ENCODE measurements at places on chromosomes 1 and 21.
A peak's percentile ranks its signal among the peaks of the same experiment; 100 is the strongest.

DNA sequence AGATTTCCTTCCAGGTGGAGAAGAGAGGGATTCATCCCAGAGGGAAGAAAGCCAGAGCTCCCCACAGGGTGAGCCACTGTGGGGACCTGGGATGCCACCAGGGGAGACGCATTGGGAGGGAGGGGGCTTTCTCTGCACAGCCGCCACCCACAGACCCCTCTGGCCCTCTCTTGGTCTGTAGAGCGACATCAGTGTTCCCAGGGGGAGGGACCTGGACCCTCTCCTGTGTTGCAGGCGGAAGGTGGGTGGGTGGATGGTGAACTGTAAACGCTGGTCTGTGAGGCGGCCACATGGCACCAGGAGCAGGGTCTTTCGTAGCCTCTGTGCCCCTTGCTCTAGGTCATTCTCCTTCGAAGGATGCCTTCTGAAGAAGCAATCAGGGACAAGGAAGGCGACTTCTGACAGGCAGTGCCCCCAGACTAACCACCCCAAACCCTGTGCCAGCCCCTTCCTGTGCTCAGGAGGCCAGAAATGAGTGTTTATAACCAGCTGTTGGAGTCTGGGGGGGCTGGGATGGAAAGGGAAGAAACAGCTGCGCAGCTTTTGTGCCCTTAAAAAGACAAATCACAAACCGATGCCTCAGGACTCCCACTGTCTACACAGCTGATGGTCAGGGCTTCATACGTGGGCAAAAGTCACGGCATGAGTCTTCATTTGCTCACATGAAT, 121.4 kb upstream of the ZBTB40 start:
- DNase-seq = no peak

GRCh38 chr1:225866981-225867380, 15.2 kb downstream of the TMEM63A start:
- no peak for DNase-seq

DNA sequence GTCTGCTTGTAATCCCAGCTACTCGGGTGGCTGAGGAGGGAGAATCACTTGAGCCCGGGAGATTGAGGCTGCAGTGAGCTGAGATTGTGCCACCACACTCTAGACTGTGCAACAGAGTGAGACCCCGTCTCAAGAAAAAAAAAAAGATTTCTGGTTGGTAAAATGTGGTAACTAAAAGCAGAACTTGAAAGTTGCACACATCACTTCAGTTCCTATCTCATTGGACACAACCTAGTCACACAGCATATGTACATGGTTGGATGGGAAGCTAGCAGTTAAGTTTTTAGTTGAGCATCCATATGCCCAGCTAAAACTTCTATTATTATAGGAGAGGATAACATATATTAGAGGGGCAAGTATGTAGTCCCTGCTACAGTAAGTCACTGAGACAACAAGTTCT, 22.1 kb downstream of the BCAS2 start:
- no peak for DNase-seq

GRCh38 chr1:247824023-247824422, at the start of gene OR14A16:
Gene OR14A16, minus strand, starts transcription at chr1:247824119. Its CDS starts 8,390 bp downstream, at chr1:247815729.
- no peak for DNase-seq

DNA sequence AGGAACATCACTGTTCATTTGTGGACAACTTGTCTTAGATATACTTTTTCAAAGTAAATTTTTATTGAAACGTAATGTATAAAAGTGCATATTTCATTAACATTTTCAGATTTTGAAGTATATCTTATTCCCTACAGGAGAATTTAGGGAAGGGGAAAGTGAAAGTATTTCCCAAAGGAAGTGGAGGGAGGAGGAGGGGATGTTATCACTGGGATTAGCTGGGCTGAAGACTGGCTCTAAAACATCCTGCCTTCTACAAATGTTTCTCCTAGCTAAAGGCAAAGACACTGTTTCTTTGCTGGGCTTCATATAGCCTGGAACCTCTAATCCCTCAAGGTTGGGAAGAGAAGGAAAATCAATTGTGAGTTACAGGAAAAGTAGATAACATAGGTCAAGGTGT, 7.1 kb upstream of the ZNF697 start:
- no peak for DNase-seq

DNA sequence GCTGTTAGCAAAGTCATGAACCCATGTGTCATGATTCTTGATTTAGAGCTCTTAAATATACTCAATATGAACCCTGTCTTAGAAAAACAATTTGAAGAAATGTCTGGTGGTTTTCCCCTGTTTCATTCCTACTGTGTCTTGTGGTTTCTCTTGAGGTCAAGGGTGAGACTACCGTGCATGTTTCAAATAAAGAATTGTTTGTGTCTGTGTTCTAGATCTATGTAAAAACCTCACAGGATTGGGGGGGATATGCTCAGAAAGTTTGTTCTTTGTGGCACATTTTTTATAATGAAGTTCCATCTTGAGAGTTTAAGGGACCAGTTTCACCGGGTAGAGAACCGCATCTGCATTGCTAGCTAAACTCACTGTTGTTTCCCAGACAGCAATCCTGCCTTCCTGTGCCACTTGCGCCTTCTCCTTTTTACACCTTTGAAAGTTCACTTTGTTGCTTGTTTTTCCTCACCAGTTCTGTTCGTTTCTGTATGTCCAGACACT, 30.9 kb upstream of the CACYBP start:
- no peak for DNase-seq

DNA sequence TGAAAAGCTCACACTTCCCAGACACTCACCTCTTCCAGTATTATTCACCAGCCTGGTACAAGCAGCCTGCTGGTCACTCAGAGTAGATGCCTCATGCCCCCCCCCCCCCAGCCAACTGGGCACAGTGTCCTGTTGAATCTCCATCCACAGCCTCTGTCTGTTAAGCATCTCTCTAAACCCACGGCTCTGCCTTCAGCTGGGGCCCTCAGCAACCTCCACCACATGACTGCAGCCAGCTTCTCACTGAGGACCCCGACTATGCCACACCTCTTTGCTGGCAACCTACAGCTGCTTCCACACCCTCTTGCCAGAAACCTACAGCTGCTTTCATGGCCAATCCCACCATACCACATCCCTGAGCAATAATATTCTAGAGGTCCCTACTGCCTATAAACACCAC, 113.1 kb downstream of the RHOU start:
- DNase-seq = no peak

- DNase-seq = no peak
These were observed 65.7 kb downstream of the SDC3 start for GRCh38 chr1:30842697-30843354.

DNA sequence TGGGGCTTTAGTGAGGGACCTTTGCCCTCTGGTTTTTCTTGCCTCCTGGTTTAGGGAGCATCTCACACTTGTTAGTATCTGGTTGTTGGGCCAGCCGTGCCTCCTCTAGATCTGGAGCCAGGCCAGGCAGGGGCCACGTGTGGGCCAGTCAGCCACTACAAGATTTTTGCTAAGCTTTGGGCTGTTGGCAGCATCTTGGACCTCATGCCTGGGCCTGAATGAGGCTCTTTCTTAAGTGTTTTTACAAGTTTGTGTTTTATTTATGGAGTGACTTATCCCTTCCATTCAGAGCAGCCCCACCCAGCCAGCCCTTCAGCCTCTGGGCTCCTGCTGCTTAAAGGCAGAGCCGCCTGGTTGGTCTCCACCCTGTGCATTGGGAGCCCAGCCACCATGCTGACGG, 1.6 kb upstream of the SH3BGRL3 start:
- DNase-seq = peak; percentile 75

DNA sequence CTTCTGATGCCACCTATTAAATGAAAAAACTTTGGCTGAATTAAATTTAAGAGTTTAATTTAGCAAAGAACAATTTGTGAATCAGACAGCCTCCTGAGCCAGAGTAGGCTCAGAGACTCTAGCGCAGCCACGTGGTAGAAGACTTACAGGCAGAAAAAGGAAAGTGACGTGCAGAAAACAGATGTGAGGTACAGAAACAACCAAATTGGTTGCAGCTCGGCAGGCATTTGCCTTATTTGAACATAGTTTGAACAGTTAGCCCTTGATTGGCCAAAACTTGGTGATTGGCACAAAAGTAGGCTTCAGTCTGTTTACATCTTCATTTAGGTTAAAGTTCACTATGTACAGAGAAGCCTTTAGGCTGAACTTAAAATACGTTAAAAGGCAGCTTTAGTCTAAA, 22.9 kb downstream of the TCP10L start:
- peak; percentile 51 for DNase-seq

DNA sequence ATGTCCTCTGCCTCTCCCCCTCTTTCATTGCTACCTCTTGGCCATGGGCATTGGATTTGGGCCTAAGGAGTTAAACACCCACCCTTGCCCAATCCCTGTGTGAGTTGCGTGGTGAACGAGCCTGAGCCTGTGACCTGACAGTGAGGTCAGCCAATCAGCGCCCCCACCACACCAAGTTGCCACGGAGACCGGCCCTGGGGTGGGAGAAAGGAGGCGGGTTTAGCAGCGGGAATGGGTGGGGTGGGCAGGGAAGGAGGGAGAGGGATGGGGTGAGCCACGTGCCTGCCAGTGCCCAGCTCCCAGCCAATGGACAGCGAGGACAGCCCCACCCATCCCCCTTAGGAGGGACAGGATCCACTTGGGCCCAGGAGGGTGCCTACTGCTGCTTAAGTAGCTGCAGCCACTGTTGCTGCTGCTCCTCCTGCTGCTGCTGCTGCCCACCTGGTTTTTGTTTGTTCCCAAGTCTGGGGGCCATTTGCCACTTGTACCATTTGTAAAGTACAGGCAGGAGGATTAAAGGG, 9.5 kb downstream of the ZBTB7B start:
- peak; percentile 92 for DNase-seq

GRCh38 chr1:869499-870244, 54.1 kb upstream of the SAMD11 start:
- DNase-seq = peak; percentile 71

DNA sequence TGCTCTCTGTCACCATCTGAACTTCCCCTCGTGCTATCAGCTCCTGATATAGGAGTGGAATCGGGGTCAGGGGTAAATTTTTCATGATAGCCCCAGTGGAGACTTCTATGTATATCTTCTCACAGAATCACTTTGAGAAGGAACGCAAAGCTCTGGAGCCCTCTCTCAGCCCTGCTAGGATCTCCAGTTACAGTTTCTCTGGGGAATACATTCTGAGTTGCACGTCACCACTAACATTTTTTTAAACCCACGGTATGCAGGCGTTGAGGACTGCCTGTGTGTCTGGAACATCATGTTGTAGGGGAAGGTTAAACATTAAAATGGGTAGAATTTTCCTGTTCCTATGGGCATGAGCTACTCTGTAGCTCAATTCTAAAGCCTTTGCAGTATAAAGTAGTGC, 116.4 kb upstream of the FAM78B start:
- no peak for DNase-seq

GRCh38 chr1:40796939-40797667, 13.5 kb downstream of the KCNQ4 start:
- no peak for DNase-seq

DNA sequence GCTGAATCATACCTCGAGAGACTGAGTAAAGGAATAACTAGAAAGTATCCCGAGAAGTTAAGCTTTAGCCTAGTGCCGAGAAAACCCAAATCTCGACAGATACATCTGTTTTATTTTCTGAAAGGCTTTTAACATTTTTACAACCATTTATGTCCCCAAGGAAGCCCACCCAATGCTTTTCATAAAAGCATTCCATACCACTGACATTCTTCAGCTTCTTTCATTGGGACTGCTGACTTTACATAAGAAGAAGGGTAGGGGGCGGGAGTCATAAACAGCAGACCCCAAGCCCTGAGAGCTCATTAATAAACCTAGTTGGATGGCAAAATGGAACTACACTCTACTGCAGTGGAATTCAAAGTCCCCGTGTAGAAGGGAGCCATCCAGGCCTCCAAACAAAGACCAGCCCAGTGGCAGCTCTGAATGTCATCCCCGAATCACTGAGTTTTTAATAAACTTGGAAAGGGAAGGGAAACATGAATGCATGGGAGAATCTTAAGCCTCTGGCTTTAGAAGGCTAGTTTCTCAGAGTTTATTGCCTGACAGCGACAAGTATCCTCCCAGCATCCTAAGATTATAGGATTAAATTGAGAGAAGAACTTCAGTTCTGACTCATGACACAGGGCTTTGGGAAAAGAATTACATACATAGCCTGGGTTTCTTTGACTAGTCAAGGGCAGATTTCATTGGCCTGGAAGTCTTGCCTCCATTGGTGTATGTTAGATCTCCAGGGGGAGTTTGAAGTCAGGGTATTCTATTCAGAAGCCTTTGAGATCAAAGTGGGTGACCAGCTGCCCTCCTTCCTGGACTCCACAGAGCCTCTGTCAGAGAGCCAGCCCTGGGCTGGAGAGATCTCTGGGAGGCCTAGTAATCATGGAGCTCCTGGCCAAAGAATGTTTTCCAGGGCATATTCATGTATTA, 3.7 kb downstream of the ATF3 start:
- no peak for DNase-seq

- DNase-seq = peak; percentile 85
These were observed 4.3 kb downstream of the MGST3 start for GRCh38 chr1:165635329-165635728.

DNA sequence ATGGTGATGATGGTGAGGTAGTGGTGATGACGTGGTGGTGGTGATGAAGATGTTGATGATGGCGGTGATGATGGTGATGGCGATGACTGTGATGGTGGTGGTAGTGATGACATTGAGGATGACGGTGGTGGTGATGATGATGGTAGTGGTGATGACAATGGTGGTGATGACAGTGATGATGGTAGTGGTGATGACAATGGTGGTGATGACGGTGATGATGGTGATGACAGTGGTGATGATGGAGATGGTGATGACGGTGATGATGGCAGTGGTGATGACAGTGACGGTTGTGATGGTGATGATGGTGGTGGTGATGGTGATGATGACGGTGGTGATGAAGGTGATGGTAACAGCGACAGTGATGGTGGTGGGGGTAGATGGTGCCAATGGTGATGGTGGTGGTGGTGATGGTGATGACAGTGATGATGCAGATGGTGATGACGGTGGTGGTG, 39.4 kb downstream of the FAAP20 start:
- no peak for DNase-seq

DNA sequence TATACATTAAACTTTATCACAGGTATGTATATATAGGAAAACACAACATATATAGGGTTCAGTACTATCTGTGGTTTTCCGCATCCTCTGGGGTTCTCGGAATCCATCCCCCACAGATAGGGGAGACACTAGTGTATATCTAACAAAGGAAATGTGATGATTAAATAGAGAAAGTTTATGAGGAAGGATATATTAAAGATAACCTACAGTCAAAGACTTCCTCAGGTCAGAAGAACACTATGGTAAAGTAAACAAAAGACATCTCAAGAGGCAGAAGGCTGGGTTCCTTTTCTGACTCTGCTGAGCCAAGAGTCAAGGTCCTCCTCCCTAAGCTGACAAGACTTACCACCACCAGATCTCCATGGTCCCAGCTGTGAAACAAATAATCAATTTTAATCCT, 12.1 kb downstream of the USP24 start:
- DNase-seq = no peak

GRCh38 chr1:42960566-42961311, 2.1 kb upstream of the SLC2A1 start:
- DNase-seq = no peak

Data from thyroid gland (tissue), 4 donors.